ENCODE measurements at places on chromosomes 3 and 15.

- no peak for DNase-seq
Observed at GRCh38 chr15:29896062-29896461, 73.8 kb upstream of the TJP1 start.

DNA sequence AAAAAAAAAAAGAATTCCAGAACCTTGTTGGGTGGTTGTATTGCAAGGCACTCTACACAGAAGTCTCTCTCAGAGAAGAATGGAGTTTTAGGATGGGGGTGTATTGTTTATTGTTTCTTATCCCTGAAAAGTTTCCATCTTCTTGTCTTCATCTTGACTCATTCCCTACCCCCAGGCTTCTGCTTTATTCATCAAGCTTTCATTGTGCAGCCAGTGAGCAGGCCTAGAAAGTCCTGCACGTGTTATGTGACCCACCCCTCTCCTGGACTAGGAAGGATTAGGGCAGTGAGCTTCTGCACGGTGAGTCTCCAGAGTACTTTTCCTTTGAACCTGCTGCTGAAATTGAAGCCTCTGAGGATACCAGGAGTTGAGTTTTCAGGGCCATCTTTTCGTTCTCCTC lies 150.9 kb upstream of the IL12A start:
- DNase-seq, result no peak

DNA sequence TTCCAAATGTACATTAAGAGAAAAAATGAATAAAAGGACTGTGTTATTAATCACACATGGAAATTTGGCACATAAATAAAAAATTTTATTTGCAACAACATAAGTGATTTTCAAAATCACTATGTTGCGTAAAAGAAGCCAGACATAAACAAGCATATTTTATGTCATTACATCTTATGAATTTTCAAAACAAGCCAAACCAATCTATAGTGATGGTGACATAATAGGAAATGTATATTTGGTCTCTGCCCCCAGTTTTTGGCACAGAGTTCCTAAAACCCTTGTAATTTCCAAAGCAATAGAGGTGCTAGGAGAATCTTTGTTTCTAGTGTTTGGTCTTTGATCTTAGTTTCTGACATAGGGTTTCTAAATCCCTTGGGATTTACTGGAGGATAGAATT lies 543.3 kb downstream of the ZBBX start:
- no peak for DNase-seq

DNA sequence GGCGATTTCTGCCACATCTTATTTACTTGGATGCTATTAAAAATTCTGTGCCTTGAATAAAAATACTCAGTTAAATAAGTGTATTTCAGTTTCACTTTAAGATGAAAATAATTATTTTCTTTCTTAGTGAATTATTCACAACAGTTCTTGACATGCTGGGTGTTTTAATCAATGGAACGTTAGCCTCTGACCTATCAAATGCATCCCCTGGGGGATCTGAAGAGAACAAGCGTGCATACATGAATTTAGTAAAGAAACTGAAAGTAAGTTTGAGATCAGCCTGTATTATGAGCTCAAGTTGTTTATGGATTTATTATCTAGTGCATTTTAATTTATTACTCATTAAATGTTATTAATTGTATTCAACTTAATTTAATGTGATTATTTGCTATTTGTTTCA lies 597 bp downstream of the P2RY12 start:
- no peak for DNase-seq

DNA sequence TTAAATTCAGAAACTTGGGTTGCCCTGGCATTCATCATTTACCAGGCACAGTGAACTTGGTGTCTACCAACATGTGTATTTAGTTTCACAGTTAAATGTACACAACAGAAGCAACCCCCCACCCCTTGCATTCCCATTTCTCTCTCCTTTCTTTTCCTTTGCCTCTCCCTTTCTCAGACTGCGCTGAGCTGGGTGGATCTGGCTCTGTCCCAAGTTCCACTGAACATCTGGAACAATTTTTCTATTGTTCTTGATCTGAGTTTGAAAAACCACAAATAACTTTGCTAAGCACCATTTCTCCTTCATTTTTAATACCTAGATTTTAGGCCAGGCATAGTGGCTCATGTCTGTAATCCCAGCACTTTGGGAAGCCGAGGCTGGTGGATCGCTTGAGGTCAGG lies 242.2 kb downstream of the ABHD5 start:
- DNase-seq, result no peak
